Mesothelial cell of epicardium (in vitro differentiated cells): ENCODE measurements at places on chromosomes 6 and 20.

DNA sequence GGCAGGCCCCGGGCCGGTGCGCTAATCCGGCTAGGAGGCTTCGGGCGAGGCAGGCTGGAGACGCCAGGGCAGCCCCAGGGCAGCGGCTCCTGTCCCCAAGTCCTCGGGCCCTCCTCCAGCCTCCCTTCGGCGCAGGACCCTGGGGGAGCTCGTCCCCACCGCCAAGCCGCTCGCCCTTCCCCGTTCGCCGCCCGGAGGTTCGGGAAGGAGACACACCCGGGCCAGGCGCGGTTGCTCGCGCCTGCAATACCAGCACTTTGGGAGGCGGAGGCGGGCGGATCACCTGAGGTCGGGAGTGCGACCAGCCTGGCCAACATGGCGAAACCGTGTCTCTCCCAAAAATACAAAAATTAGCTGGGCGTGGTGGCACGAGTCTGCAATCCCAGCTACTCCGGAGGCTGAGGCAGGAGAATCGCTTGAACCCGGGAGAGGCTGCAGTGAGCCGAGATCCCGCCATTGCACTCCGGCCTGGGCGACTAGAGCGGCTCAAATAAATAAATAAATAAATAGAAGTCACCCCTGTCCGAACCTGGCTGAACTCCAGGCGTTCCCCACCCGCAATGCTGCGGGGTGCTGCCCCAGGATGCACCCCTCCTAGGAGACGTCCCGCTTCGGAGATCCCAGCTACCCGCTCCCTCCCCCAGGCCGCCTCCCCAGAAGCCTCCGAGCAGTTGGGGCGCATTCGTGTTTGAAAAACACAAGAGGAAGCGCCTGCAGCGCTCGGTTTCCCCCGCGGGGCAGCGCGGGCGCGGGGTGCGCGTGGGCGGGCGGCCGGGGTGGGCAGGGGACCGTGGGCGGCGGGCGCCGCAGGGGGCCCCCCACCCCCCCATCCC lies 27.5 kb downstream of the SERPINB9 start:
- no peak for DNase-seq

DNA sequence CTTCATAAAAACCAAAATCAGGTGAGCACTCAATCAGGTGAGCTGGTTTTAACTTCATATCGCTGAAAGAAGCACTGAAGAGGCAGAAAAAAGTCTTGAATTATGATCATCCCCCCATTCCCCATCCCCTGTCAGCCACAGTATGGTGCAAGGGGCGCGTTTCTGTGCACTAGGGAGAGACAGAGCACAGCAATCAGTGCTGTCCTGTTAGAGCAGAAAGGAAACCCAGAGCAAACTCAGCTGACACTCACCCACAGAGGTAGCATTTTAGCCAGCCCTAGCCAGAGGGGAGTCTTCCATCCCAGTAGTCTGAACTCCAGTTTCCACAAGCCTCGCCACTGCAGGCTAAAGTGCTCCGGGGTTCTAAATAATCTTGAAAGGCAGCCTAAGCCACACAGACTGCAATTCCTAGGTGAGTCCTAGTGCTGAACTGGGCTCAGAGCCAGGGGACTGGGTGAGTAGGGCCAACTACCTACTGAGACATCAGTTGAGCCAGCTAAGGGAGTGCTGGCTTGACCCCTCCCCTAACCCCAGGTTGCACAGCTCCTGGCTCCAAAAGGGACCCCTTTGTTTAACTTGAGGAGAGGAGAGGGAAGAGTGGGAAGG lies 1352.6 kb upstream of the GJE1 start:
- no peak for DNase-seq

DNA sequence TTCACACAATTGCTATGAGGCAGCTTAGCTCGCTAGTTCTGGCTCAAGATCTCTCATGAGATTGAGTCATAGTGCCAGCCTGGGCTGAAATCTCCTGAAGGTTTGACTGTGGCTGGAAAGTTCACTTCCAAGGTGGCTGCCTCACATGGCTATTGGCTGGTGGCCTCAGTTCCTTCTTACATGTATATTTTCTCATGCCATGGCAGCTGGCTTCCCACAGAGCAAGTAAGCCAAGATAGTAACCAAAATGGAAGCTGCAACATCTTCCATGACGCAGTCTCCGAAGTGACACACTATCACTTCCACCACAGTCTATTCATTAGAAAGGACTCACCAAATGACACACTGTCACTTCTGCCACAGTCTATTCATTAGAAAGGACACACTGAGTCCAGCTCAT lies 160.4 kb upstream of the PRDM1 start:
- DNase-seq: no peak

DNA sequence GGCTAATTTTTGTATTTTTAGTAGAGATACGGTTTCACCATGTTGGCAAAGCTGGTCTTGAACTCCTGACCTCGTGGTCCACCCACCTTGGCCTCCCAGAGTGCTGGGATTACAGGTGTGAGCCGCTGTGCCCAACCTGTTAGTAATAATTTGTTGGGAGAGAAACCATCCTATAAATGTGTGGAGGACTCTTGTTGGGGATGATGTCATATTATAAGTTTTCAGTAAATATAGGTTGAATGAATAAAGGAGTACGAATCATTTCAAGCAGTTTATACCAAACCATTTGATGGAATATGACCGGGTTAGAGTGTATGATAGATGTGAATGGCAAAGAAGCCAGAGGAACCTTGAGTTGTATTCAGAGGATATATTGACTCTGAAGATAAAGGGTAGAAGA lies 240.8 kb downstream of the SAMD5 start:
- DNase-seq: no peak

GRCh38 chr6:148811459-148811858 lies 64.6 kb downstream of the UST start:
- no peak for DNase-seq

DNA sequence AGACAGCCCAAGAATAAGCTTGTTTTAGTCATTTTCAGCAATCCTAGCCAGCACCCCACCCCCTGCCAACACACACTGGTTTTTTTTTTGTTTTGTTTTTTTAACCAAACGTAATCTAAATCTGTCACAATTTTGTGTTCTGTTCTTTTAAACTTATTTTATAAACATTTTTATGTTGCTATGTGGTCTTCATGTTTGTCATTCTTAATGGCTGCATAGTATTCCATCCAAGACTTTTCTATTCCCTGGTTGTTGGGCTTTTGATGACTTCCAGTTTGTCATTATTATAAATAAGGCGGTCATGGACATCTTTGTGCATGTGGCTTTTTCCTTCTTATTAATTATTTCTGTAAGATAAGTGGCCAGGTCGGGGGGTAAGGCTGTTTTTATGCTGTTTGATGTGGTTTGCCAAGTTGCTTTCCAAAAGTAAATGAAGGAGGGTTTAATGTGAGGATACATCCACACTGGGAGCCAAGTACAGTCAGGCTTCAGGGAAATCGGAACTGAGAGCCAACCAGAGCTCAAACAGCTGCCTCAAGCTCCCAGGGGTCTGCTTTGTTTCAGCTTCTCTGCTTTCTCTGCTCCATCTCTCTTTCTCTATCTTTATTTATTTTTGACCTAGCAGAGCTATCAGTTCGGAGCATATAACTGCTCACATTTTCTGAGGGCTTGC lies 125.8 kb downstream of the VEGFA start:
- DNase-seq: no peak

GRCh38 chr6:55469951-55470366 lies 109.0 kb downstream of the HMGCLL1 start:
- no peak for DNase-seq

DNA sequence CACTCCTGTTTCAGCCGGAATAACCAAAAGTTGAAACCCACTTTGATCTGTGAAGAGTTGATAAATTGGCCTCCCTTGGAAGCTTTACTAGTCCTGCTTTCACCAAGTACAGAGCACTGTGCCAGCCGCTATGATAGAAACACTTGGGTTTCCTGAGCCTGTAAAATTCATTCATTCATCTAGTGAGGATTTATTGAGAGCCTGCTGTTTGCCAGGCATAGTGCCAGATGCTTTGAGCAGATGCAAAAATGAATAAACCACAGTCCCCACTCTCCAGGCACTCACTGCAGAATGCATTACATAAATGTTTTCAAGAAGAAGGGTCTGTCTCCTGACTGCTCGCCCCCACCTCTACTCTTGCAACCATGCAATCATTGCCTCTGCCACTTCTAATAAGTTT lies 25.3 kb upstream of the TMEM217 start:
- DNase-seq: no peak

DNA sequence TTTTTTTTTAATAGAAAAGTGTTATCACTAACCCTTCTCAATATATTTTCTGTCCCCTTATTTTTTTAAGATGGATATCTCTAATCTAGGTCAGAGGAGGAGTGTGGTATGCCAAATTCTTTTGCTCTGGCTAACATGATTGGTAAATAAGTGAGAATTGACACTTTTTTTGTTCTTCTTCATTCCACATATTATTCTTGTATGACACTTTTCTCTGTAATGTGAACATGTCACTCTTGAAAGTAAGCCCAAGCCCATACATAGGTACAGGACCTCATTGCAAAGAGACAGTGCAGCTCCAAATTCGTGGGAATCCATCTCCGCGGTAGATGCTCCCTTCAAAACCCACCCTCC lies 142.5 kb upstream of the TCF21 start:
- DNase-seq: no peak

DNA sequence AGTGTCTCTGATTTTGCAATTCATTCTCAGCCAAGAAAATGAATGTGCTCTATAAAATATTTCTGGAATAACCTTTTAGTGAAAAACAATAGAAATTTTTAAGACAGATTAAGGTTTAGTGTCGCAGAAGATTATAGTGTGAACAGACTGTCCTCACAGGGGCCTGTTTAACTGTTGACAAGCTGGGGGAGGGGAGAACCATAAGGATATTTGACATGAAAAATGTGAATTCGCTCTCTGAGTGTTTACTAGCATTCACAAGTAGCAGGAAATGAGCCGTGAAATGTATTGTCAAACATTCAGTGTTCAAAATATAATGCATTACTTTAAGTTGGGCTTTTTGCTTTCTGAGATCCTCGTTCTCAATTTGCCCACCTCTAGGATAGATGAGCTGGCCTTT lies 134.8 kb upstream of the TSHZ2 start:
- DNase-seq: no peak
